Stimulated activated CD8-positive, alpha-beta memory T cell treated with anti-CD3 and anti-CD28 coated beads, Interleukin-4, amount 100 ng/mL, for 4 hours (primary cell): ENCODE measurements at places on chromosomes 12 and 14.

- DNase-seq = no peak
Measured at GRCh38 chr12:75585330-75585729, 73.9 kb upstream of the KRR1 start.

DNA sequence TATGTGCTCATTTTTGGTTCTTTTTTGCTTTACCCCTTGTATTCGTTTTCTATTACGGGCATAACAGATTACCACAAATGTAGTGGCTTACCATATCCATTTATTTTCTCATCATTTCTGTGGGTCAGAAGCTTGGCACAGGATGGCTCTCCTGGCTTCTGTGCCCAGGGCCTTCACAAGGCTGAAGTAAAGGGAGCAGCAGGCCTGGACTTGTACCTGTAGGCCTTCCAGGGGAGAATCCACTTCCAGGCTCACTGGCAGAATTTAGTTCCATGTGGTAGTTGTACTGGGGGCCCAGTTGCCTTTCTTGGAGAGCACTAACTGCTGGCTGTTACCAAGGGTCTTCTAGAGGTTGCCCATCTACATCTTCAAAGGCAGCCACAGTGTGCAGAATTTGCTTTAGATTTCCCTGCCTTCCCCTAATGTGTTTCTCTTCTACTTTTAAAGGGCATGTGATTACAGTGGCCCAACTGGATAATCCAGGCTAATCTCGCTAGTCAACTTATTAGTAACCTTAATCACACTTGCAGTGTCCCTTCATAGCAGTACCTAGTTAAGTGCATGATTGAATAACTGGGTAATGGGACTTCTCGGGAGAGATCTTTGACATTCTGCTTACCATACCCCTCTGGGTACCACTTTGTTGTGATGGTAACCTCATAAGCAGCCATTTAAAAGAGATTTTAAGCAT, 67.0 kb downstream of the CRADD start:
- no peak for DNase-seq

DNA sequence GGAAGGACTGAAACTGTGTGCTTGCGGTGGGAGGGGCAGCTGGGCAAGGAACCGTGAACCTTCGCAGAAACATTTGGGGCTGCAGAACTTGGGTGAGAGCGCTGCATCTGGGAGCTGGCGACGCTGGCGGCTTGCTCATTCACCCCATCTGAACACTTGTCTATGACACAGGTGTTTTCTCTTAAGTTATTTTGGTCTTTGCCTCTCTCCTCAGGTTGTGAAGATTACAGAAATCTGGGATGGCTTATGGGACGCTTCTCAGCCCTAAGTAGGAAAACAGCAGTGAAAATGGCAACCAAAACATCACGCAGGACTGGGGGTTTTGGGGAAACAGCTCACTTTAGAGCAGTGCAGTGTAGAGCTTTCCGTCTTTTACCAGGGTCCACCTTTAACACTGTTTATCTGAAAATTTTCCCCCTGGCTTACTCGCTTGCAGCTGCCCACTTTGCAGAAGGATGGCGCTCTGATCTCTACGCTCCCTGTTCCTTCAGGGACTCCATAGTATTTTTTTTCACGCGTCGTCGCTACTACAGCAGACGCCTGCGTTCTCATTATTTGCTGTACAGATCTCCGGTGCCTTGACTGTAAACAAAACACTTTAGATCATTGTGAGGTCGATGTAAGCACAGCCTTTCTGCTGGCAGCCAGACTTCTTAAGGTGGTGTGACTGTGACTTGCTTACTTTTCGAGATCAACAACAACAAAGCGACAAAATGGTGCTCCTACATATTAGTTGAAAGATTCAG, 2.7 kb upstream of the CDKN1B start:
- no peak for DNase-seq

DNA sequence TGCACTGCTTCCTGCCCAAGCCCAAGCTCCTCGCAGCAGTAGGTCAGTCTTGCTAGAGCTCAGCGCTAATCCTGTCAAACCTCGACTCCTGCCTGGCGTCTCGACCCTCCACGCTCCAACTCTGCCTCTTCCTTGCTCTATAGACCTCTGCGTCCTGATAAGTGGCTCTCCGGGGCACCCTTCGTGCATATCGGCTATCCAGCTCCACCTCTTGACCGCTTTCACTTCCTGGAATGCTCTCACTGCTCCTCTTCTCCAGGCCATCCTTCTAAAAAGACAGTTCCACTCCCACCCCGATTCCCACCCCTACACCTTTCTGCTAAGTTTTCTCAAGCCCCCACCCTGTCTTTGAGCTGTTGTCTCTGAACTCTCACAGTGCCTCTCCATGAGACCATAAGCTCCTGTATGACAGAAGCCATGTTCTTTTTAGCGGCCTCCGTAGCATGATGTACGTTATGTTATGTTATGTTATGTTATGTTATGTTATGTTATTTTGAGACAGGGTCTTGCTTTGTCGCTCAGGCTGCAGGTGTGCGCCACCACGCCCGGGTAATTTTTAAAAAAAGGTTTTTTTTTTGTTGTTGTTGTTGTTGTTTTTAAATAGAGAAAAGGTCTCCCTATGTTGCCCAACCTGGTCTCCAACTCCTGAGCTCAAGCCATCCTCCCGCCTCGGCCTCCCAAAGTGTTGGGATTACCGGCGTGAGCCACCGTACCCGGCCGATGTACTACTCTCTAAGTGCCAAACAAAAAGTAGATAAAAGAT, 601 bp downstream of the COX14 start:
- DNase-seq = no peak

DNA sequence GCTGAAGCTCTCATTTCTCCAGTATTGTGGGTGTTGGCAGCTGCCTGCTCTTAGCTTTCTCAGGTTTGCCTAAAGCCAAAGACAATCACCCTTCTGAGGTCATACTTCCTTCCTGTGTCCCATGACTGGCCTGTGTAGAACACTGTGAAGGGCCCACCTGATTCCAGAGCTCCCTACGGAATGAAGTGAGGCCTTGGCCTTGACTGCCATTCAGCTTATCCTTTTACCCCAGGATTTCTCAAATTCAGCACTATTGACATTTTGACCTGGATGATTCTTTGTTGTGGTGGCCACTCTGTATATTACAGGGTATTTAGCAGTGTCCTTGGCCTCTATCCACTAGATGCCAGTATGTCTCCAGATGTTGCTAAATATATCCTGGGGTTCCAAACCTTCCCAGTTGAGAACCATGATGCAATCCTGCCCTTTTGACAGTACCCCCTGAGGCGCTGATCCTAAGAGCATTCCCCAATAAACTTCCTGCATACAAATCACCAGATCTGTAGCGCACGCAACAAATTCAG, 112.3 kb upstream of the KRR1 start:
- DNase-seq = no peak
